ENCODE measurements at places on chromosomes 2 and 18.

GRCh38 chr2:233174137-233174536 is 77.3 kb upstream of the ATG16L1 start:
- no peak for DNase-seq

GRCh38 chr2:15718103-15718943 is 126.7 kb downstream of the DDX1 start:
- no peak for DNase-seq

- DNase-seq, result no peak
Observed at GRCh38 chr2:132417430-132418035, 928 bp downstream of the GPR39 start.

DNA sequence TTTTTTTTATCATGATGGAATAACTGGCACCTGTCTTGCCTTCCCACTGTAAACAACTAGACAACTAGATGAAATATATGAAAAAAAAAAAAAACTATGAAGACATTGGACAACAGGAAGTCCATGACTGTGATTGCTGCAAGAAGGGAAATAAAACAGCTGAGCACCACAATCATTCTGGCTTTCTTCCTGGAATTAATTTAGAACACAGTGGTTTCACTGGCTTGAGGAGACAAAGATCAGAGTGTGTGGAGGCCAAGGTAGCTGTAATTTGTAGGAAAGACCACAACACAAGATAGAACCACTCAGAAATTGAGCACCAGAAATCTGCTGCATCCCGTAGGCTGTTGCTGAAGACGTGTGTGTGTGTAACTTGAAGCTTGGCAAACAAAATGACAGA is 121.1 kb upstream of the PID1 start:
- no peak for DNase-seq

DNA sequence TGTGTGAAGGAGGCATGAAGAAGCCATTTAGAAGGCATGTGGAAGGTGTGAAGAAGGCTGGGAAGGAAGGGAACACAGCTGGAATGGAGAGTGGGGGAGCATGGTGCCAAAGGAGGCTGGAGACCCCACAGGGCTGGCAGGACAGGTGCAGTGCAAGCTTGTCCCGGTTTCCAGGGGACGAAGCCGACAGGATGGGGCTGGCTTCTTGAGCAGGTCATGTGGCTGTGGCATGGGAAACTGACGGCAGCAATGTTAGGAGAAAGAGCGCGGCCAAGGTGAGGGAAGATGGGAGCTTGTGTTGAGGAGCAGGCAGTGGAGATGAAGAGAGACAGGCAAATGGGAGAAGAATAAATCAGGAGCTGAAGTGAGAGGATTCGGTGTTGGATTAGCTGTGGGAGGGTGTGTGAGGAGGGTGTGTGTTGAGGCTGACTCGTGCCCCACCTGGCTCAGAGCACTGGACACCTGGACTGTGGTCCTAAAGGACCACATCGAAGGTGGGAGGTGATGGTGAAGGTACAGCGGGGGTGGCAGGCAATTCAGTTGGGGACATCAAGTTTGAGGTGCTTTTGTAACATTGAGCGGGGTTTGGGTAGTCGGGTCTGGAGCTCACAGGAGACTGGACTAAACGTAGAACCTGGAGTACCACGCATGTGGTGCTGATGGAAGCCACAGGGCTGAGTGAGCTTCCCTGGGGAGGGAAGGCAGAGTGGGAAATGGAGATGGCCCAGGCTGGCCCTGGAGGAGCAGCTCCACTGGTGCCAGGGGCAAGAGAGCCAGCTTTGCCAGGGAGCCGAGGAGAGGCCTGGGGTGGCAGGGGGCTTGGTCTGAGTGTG is 165.6 kb upstream of the HDAC4 start:
- DNase-seq, result no peak

DNA sequence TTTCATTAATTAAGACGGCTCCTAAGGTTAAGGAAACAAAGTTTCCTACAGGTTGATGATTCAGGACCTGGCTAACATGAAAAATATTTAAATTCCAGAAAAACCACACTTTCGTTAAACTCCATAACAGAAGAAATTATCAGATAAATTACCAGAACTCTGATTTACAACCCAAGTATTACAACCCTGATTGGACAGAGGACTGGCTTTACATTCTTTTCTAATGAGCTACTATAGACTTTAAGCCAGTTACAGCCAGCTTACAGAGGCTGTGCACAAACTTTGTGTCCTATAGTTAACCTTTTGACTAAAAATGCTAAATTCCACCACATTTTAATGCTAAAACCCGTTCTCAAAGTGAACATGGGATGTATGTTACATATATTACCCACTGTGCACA is 458.6 kb downstream of the KCNJ3 start:
- DNase-seq, result no peak

DNA sequence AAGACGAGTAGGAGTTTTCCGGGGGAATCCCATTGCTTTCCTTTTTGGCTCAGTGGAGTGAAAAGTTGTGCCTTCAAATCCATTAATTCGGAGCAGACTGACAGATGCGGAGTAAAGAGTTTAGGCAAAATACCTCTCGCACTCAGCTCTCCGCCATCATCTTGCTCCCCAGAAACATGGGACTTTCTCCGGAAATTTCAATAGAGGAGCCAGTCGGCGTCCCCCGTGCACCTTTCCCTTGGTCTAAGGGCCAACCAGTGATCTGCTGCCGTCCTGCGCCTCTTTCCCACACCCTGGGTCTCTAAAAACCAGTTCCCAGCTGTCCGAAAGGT is 318 bp downstream of the TYW5 start:
- DNase-seq, result no peak

- no peak for DNase-seq
Observed at GRCh38 chr2:176171351-176172006, 14.4 kb downstream of the HOXD3 start.

GRCh38 chr18:78579854-78580577 is 399.6 kb upstream of the SALL3 start:
- no peak for DNase-seq

DNA sequence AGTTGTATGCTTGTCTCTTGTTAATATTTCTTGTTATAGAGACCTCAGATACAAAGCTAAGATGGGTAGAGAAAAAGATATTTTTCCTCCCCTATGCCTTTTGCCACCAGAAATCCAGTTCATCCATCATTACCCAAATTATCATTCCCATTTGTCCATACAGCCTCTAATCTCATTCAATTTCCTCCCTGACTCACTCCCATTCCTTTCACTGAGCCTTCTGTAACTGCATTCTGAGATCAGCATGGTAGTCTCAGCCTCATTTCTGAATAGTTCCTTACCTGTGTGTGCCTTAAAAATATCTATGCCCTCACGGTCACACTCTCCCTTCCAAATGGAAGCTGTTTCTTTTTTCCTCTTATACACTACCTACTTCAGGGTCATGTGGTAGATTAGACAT is 15.7 kb upstream of the PIK3C3 start:
- DNase-seq, result no peak

- DNase-seq, result no peak
Observed at GRCh38 chr18:59265246-59265973, 7.8 kb downstream of the RAX start.

DNA sequence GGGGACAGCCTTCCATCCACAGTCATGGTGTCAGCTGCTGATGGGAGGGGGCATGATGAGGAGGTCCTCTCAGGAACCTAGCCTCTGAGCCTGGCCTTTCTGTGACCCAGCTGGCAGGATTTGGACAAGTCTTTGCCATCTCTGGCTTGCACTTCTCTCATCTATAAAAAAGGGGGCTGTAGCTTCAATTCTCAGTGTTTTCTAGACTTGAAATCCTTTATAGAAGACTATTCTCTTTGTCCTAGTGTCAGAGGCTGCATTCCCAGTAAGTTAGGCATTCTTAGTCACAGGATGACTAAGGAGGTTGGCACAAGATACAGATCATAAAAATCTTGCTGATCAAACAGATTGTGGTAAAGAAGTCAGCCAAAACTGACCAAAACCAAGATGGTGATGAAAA is 958.5 kb downstream of the CNTNAP5 start:
- no peak for DNase-seq

DNA sequence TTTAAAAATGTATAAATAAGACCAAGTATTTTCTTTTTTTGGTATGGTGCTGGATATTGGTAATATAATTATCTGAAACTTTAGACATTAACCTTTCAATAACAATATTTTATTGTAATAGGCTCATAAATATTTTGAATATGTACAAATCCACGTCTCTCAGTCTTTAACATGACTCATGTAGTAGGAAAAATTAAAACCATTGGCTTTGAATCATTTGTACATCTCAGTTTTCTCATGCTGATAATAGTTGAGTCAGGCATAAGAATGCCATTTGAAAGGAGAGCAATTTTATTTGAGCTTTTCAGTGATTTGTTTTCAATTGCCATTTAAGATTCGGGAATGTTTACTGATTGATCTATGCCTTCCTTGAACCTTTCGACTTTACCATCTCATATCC is 364.8 kb downstream of the TGIF1 start:
- no peak for DNase-seq

- DNase-seq, result no peak
Observed at GRCh38 chr2:109203246-109204011, 74.4 kb downstream of the SH3RF3 start.

- no peak for DNase-seq
Observed at GRCh38 chr2:129240061-129240460, 739.4 kb upstream of the RAB6C start.

DNA sequence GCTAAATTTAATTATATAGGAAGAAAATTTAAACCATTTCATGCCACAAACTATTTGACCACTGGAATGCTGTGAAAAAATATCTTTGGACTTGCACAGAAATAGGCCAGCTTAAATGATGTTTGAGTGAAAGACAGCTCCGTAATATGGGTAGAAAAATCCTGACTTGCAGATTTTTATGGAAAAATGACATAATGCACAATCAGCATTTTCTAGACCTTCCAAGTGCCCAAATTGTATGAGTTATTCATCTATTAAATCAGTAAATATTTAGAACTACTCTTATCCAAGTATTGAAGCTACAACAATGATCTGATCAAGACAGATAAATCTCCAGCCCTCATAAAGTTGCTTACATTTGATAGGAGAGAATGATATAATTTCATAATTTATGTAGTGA is 691.1 kb upstream of the DDX18 start:
- no peak for DNase-seq

All from lower lobe of right lung (tissue), 2 donors.